ENCODE measurements at places on chromosomes 16 and 17. TPM values are rescaled to one million over a fixed set of nuclear protein-coding genes. Genes with fewer than 3 reads are reported as not detected.

DNA sequence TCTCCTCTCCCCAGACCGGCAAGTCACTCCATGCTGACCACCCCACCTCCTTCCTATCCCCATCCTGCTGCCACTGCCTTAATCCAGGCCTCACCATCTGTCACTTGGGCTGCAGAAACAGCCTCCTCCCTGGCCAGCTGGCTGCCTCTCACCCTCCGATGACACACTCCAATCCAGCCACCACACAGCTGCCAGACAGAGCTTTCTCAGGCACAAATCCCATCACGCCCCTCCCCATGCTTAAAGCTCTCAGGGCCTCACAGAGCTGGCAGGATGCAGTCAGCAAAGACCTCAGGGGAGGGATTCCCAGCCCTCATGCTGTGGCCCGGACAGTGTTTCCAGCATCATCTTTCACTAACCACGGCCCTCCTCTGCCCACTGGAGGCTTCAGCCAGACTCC lies 13.7 kb downstream of the CAMKK1 start:
- H3K4me1 ChIP-seq = peaks cover 15% of the 10 kb centered on the region
- H3K4me3 ChIP-seq = no peak overlapping the region
- H3K27me3 ChIP-seq = no peaks in the 10 kb centered on the region
- H3K36me3 ChIP-seq = peaks cover 8% of the 10 kb centered on the region
- H3K27ac ChIP-seq = peak overlapping the region; percentile 34
- no peak for DNase-seq

Gene CPNE7
- total RNA-seq = 1.7 TPM

Gene SOX8
- 0.19 TPM for total RNA-seq

- H3K36me3 ChIP-seq = no peaks in the 10 kb centered on the region
- peaks cover 43% of the 10 kb centered on the region for H3K4me1 ChIP-seq
- peak overlapping the region; percentile 3 for H3K27ac ChIP-seq
- no peaks in the 10 kb centered on the region for H3K27me3 ChIP-seq
- H3K4me3 ChIP-seq = peak overlapping the region; percentile 40
Observed at GRCh38 chr16:85461814-85462713, 151.1 kb upstream of the GSE1 start.

DNA sequence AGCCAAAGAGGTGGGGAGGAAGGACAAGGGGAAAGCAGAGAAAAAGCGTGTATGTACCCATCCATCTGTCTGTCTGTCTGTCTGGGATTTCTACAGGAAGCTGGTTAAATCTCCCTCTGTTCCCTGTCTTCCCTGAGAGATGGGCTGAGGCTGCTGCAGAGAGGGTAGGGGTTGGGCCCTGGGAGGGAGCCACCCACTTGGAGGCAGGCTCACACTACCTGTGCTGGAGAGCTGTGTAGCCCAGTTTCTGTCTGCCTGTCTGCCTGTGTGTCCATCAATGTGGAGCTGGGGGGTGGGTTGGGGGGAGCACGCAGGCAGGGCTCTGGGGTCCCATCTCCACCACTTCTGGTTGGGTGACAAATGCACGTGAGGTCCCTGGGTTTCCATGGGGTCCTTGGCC lies 18.6 kb upstream of the C17orf113 start:
- no peaks in the 10 kb centered on the region for H3K36me3 ChIP-seq
- H3K4me1 ChIP-seq = no peaks in the 10 kb centered on the region
- H3K27ac ChIP-seq = no peak overlapping the region
- peaks cover 6% of the 10 kb centered on the region for H3K27me3 ChIP-seq

Gene AANAT
- total RNA-seq = not detected

DNA sequence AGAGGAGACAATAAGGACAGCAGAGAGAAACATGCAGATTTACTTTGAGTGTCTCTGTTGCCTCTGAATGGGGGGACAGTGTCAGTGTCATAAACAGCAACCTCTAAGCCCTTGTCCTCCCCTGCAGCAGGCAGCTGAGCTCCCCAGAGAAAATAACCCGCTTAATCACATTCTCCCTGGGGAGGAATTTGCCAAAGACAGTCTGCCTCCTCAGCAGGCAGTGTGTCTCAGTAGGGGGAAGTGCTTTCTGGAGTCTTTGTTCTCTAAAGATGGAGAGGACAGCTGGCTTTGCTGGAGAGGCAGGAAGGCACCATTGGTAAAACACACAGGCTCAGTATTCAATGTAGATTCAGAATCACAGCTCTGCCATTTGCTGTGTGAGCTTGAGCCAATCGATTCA lies 16.1 kb downstream of the TEKT5 start:
- H3K36me3 ChIP-seq = no peaks in the 10 kb centered on the region

DNA sequence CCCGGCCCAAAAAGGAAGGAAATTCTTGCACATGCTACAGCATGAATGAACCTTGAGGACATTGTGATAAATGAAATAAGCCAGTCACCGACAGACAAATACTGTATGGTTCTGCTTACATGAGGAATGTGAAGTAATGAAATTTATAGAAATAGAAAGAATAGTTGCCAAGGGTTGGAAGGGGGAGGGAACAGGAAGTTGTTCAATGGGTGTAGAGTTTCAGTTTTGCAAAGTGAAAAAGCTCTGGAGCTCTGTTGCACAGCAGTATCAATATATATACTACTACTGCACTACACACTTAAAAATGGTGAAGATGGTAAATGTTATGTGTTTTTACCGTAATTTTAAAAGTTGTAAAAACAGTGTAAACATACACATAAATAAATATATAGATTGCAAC lies 43.7 kb downstream of the PKD1L3 start:
- H3K27ac ChIP-seq = no peak overlapping the region

- H3K4me1 ChIP-seq = no peaks in the 10 kb centered on the region
- no peak overlapping the region for H3K4me3 ChIP-seq
- no peak for DNase-seq
Observed at GRCh38 chr16:27841061-27841801, 222.3 kb downstream of the GSG1L start.

GRCh38 chr17:50916026-50916707 lies 50.0 kb upstream of the TOB1 start:
- H3K4me1 ChIP-seq = peaks cover 26% of the 10 kb centered on the region
- no peak overlapping the region for H3K4me3 ChIP-seq
- no peaks in the 10 kb centered on the region for H3K27me3 ChIP-seq

DNA sequence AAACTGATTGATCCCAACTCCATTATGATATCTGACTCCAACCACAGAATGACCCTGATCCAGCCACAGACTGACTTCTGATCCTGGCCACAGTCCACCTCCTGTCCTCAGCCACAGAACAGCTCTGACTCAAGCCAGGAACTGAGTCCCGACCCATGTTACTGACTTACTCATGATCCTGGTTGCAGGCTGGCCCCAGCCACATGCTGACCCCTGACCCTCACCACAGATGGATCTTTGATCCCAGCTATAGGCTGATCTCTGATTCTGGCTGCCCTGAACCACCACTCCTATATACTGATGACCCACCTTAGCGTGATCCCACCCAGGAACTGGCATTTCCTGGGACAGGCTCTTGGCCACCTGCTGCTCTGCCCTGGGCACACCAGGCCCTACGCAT lies 32.2 kb upstream of the IL21R start:
- H3K4me3 ChIP-seq = no peak overlapping the region
- no peak overlapping the region for H3K27ac ChIP-seq
- no peak for DNase-seq
- H3K36me3 ChIP-seq = no peaks in the 10 kb centered on the region
- H3K27me3 ChIP-seq = no peaks in the 10 kb centered on the region

DNA sequence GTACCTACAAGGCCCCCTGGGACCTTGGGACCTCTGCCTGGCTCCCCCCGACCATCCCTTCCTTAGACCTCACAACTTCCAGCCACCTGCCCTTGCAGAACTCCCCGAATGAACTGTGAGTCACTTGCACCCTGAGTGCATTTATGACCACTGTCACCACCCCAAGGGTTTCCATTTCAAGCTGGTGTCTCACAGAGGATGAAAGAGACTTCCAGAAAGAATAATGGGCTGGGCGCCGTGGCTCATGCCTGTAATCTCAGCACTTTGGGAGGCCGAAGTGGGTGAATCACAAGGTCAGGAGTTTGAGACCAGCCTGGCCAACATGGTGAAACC lies 124.5 kb upstream of the CIBAR2 start:
- H3K27me3 ChIP-seq = peaks cover 54% of the 10 kb centered on the region
- no peaks in the 10 kb centered on the region for H3K36me3 ChIP-seq
- no peak for DNase-seq
- peaks cover 22% of the 10 kb centered on the region for H3K4me1 ChIP-seq
- H3K27ac ChIP-seq = no peak overlapping the region
- H3K4me3 ChIP-seq = no peak overlapping the region

GRCh38 chr16:1620391-1620790 lies 8.2 kb downstream of the CRAMP1 start:
- H3K27me3 ChIP-seq = no peaks in the 10 kb centered on the region
- peaks cover 7% of the 10 kb centered on the region for H3K36me3 ChIP-seq
- H3K4me3 ChIP-seq = no peak overlapping the region
- H3K4me1 ChIP-seq = peaks cover 13% of the 10 kb centered on the region
- H3K27ac ChIP-seq = no peak overlapping the region

DNA sequence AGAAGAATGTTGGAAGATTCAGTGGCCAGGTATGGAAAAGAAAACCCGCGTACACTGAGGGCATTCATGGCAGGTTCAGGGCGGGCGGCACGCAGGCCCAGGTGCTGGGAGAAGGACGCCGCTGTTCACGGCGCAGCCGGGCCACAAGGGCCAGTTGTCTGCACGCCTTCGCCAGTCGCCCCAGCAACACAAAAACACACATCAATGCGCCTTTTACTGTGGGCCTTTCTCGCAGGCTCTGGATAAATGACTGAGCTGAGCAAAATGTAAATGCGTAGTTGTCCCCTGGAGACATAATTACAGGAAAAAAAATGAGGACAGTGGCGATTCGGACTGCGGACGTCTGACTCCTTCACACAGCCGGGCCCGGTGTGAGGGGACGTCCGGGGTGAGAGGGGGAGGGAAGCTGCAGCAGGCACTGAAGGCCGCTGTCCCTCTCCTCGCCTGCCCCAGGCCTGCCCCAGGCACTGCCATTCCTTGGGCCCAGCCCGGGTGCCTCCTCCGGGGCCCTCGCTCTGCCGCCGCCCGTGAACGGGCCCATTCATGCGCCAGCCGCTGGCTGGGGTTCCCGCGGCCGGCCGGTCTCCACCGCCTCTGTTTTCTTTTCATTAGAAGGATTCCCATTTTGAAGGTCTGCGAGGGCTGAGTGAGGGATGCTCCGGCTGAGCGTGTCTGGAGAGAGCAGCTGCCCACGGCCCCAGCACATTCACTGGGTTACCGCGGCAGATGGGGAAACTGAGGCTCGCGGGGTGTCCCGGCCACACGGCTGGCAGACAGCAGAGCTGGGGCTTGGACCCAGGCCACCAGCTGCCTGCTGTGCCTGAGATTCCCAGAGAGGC lies 6.5 kb upstream of the ZNF469 start:
- no peaks in the 10 kb centered on the region for H3K27me3 ChIP-seq
- H3K4me3 ChIP-seq = no peak overlapping the region
- no peaks in the 10 kb centered on the region for H3K4me1 ChIP-seq
- no peak for DNase-seq

DNA sequence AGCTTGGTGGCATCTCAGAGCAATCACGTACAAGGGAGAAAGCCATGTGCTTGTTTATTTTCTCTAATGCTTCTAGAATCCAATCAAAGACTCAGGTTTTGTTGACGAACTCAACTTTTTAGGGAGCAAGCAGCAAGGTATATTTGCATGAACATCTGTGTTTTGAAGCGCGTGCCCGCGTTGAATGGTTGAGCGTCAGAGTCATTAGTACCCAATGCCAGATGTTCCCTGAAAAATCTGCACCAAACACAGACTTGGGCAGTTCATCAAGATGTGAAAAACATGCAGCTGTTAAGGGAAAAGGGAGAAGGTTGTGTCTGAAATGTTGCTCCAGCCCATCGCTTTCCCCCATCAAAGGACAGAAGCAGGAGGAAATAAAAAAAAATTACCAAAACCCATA lies 170.4 kb downstream of the SNX29 start:
- no peak overlapping the region for H3K4me3 ChIP-seq
- H3K27ac ChIP-seq = no peak overlapping the region
- H3K4me1 ChIP-seq = peaks cover 6% of the 10 kb centered on the region
- H3K36me3 ChIP-seq = no peaks in the 10 kb centered on the region

- H3K27ac ChIP-seq = no peak overlapping the region
- peaks cover 5% of the 10 kb centered on the region for H3K4me1 ChIP-seq
- no peak overlapping the region for H3K4me3 ChIP-seq
- DNase-seq = no peak
- no peaks in the 10 kb centered on the region for H3K27me3 ChIP-seq
Observed at GRCh38 chr17:43917016-43917347, 9.6 kb upstream of the MPP2 start.

Gene SLC5A11
- total RNA-seq = not detected

DNA sequence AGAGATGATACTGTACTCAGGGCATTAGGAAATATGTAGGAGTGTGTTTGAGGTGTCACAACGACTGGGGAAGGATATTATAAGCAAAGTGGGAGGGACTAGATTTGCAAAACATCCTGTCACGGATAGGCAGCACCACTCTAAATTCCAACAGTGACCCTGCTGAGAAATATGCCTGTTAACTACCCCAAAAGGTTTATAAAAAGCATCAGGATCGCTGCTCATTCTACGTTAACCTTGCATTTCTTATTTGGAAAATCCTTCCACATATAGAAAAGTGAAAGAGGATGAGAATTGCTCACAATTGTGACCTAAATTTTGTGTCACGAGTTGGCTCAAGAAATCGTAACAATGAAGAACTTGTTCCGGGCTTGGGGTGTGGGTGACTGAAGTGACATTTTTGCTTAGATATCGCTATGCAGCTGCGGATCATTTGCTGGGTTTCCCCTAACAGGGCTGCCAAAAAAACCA lies 51.6 kb downstream of the N4BP1 start:
- H3K27ac ChIP-seq = peak overlapping the region; percentile 66
- no peak for DNase-seq
- H3K27me3 ChIP-seq = no peaks in the 10 kb centered on the region
- peaks cover 35% of the 10 kb centered on the region for H3K4me1 ChIP-seq
- H3K36me3 ChIP-seq = peaks cover 44% of the 10 kb centered on the region
